ENCODE measurements at places on chromosomes 7 and 10. TPM values are rescaled to one million over a fixed set of nuclear protein-coding genes. Genes with fewer than 3 reads are reported as not detected.

TEX47 gene
- not detected for total RNA-seq

NT5C2 gene
- total RNA-seq, result 55.0 TPM

GHRHR gene
- total RNA-seq, result not detected

CYP26C1 gene
- not detected for total RNA-seq

DNA sequence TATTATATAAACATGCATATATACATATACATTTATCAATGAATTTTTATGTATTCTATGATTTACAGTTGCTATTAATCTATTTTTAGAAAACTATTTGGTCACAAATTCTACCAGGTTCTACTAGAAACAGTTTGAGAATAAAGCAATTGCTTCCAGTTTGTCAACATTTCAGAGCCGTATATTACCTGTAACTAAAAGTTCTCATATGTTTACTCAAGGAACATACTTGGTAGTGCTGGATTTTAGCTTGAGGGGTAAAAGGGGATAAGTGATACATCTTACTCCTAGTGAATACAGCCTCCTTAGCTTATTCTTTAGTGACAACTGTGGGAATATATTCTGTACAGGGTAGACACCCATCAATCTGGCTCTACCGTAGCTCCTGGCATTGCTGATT lies 1590.5 kb upstream of the LRRTM3 start:
- DNase-seq, result no peak

- no peak for DNase-seq
Measured at GRCh38 chr10:62075414-62075813, 173.9 kb downstream of the ARID5B start.

DNA sequence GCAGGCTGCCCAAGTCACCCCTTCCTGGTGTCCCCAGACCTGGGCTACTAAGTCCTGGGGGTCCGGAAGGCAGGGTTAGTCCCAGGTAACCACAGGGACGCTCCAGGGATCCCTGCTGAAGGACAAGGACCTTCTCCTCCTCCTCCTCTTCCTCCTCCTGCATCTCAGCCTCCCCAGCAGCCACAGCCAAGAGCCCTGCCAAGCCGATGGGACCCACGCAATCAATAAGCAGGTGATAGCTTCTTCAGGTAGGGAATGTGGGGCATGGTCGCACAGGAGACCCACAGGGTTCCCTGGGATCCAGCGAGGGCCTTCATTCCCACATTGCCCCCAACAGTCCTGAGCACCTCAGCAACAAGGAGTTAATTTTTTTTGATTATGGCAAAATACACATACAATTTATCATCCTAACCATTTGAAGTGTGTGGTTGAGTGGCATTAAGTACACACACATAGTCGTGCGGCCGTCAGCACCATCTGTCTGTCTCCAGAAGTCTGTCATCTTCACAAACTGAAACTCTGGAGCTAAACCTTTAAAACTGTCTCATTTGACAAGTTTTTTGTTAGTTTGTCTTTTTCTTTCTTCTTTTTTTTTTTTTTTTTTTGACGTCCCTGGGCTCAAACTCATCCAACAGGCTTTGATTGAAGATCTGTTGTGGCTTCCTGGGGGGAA lies 12.1 kb downstream of the CRYGN start:
- DNase-seq, result no peak

GRCh38 chr10:46220187-46220586 lies 66.6 kb upstream of the ANTXRL start:
- no peak for DNase-seq

DNA sequence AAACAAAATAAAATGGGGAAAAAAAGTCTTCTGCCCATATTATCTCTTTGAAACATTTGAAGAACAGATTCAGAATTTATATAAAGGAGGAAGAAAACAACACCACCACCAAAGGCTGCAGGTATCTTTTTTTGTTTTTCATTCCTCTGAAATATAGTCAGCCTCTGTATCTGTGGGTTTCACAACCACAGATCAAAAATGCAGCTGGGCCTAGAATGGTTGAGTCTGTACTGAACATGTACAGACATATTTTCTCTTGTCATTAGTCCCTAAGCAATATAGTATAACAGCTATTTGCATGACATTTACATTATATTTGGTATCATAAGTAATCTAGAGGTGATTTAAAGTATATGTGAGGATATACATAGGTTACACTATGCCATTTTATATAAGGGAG lies 559.7 kb upstream of the LRRN3 start:
- no peak for DNase-seq

DNA sequence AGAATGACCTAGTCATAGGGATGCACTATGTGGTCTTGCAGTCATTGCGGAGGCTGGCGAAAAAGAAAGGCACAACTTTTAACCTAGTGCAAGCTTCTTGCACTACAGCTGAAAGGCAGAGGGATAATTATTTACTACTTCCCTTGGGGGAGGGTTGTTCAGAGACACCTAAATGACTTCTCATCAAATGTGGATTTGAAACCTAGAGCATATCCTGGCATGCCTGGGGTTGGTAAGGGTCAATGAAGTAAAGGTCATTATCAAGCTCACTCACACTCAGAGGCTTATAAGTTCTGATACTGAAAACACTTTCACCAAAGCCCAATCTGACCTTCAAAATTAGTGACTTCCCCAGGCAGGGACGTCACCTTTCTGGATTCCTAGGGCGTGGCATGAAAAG lies 108.9 kb upstream of the AMPH start:
- DNase-seq, result no peak

DNA sequence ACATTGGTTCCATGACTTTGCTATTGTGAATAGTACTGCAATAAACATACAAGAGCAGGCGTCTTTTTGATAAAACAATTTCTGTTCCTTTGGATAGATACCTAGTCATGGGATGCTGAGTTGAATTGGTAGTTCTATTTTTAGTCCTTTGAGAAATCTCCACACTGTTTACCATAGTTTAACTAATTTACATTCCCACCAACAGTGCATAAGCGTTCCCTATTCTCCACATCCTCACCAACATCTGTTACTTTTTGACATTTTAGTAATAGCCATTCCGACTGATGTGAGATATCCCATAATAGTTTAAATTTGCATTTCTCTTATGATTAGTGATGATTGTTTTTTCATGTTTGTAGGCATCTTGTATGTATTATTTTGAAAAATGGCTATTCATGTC lies 707.0 kb downstream of the SORCS1 start:
- no peak for DNase-seq

DNA sequence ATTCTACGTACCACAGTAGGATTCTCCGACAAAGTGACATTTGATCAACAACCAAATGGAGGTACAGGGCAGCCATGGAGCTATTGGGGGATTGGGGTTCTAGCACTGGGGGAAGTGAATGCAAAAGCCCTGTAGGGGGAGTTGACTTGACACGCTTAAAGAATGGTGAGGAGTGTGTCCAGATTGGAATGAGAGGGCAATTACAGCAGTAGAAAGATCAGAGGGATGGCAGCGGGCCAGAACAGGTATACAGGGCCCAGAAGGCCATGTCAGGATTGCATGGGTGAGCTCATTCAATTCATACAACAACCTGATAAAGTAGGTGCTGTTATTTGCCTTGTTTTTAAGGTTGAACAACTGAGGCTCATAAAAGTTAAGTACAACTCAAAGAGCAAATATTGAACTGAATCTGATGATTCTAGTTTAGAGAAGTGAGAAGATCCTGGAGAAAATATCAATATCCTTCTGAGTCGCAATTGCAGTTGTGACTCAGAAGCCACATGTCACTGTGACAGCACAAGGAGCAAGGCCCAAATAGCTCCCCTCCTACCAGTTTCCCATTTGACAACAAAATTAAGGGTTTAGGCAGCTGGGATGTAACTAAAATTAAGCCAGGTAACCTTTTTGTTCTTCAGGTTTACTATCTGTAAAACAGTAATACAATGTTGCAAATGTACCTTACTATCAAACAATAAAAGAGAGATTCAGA lies 28.0 kb upstream of the CTTNBP2 start:
- DNase-seq, result no peak

GRCh38 chr7:76198202-76198601 lies 3.5 kb upstream of the SRRM3 start:
- DNase-seq, result no peak

GRCh38 chr7:155497149-155497901 lies 39.4 kb downstream of the EN2 start:
- DNase-seq, result no peak

GRCh38 chr10:128744092-128744491 lies 617.9 kb upstream of the MKI67 start:
- DNase-seq, result no peak

DNA sequence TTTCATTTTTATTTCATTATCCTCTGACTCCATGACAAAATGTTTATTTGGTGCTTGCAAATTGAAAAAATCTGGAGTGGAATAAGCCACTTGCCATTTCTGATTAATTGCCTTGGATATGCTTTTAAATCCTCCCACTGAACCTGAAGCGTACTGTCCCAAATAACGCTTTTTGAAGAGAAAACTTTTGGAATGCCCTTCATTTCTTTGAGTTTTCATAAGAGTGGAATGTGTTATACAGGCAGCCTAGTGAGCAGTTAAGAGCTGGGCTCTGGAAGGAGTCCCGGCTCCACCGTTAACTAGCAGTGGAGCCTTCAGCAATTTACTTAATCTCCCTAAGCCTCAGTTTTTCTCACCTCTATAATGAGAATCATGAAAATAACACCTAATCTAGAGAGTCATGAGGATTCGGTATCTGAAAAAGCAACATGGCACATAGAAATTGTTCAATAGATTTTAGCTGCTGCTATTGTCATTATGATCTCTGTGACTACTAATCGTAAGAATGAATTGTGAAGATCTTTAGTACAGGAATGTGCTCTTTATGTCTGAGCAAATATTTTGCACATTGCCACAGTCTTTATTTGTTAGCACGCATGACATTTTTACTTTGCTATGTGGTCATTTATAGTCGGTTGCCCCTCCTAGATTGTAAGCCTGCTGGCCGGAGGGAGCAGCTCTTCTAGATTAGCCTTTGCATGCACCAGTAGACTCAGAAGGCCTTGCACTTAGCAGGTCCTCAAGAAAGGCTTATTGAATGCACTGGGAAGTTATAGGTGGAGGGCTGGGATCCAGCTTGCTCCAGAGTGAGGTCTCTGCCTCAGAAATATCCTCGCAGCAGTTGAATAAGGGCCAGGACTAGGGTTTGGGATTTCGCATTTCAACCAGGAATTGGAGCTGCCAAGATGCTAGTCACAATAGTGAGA lies 59.4 kb downstream of the PLCE1 start:
- no peak for DNase-seq

DNA sequence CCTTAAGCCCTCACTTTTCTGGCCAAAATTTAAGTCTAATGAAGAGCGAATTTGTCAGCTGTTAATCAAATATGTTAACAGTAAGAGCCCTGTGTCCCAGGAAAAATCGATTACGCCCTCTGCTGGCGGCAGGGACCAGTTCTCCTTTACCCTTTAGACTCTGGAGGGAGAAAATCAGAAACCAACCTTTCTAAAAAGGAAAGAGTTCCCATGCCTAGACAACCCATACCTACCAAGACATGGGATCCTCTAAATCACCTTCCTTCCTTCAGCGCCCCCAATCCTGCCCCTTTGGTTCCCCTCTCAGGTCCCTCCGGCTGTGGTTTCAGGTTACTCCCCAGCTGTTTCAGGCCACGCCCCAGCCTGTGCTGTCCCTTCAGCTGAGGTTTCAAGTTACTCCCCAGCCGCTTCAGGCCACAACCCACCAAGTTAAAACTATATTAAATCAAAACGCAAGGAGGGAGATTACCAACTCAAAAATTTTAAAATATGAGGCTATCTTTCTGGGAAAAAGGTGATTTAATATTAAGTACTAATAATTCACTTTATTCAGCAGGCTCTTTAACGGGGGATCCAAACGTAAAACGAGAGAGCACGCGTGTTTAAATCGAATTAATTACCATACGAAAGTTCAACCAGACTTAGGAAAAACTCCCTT lies 1.4 kb upstream of the AKR1B15 start:
- DNase-seq, result peak; percentile 66

- no peak for DNase-seq
Measured at GRCh38 chr10:7956508-7956907, 98.0 kb upstream of the GATA3 start.

GRCh38 chr10:85741626-85742300 lies 624.8 kb downstream of the GRID1 start:
- no peak for DNase-seq

- DNase-seq, result peak; percentile 33
Measured at GRCh38 chr7:129804890-129805719, 147.7 kb downstream of the UBE2H start.

GRCh38 chr7:11792166-11792565 lies 39.8 kb downstream of the THSD7A start:
- no peak for DNase-seq

DNA sequence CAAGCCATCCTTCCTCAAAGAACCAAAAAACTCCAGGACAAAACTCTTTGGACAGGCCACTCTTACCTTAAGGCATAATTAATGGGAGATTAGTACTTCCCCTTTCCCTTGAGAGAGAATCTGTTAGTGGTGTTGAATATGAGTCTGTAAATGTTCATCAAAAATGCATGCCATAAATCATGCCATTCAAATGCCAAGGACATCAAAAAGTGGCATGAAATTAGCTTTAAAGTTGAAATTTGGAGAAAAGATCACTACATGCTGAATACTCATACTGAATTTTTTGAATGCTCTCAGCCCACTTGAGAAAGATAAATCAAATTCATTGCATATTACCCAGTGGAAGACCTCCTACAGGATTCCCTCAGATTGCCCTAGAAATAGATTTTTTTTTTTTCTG lies 6.7 kb downstream of the NRCAM start:
- no peak for DNase-seq

DNA sequence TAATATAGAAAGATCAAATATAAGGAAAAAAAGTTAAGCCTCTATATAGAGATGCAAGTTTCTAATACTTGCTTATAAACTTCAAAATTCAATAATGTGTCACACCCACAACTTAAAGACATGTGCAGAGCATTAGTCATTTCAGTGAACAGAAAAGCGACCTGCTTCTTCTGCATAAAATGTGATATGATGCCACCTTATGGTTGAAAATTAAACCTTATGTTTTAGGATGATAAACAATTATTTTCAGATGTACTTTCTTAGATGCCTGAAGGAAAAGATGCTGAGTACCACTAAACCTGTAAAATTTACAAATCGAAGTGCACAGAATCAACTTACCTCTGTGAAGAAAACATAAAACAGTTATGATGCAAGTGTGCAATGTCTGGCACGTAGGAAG lies 96.0 kb downstream of the MTERF1 start:
- no peak for DNase-seq

GRCh38 chr10:86372119-86372783 lies 5.7 kb upstream of the GRID1 start:
- DNase-seq, result no peak

GRCh38 chr10:129917936-129918335 lies 46.1 kb downstream of the EBF3 start:
- no peak for DNase-seq
